ENCODE measurements at places on chromosomes 11 and 22.

DNA sequence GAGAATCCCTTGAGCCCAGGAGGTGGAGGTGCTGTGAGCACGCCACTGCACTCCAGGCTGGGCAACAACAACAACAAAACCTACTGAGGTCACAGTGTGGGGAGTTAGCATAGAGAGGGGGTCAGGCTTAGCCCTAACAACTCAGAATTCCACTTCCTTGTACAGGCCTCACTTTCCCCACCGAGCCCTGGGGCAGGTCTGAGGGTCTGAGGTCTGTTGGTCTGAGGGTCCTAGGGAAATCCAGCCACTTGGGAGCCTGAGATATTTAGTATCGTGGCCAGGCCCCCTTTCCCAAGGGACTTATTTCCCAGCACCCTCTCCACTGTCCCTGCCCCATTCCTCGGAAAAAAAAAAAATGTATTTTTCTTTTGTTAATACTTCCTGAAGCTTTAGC, 34.8 kb upstream of the HORMAD2 start:
- DNase-seq = no peak

- no peak for DNase-seq
Observed at GRCh38 chr11:73975479-73975757, 7.2 kb downstream of the UCP2 start.

GRCh38 chr11:120929664-120930154, 94.2 kb upstream of the TBCEL start:
- no peak for DNase-seq

DNA sequence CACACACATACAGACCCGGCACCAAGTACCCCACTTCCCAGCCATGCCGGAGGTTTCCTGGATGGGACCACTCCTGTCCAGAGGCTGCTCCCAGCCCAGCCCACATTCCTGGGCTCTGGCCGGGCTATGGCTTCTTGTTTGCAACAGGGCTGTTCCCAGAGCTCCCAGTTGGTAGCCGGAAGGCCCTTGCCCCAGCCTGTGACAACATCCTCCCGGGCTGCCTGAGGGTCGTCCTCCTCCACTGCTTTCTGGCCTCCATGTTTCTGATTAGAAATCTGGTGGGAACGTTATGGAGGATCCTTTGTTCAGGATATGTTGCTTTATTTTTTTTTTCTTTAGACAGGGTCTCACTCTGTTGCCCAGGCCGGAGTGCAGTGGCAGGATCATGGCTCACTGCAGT, 952 bp upstream of the CYP2D6 start:
- DNase-seq = no peak
